ENCODE measurements at places on chromosomes 1 and 21.

DNA sequence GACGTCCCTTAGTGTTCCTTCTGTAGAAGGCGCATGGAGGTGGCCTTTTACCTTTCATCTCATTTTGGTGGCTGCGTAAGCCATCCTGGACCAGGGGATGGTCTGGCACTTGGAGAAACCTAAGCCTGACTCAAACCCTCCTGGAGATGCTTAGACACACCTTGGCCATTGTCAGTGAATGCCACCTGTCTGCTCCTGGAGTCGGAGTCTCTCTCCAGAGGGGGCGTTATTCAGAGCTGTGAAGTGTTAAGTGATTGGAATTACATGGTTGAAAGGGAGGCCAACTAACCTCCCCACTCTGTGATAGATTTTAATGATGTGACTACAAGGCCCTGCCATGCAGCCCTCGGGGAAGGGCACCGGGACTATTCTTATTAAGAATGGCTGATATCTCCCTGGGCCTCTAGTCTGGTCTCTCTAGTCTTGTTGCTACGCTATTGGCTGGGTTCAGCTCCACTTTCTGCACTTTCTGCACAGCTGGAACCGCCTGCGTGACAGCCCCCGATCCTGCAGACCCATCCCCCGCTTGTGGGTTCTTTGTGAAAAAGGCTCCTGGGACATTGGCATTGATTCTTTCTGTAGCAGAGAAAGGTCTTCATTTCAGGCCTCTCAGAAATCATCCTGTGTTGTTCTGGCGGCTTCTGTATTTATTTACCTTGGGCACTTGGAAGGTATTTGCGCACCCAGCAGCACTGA lies 4.2 kb downstream of the RASSF5 start:
- no peak for DNase-seq

GRCh38 chr1:244217711-244218110 lies 166.6 kb downstream of the ZBTB18 start:
- no peak for DNase-seq

- no peak for DNase-seq
These were observed 6.2 kb downstream of the SMPDL3B start for GRCh38 chr1:27940870-27941560.

DNA sequence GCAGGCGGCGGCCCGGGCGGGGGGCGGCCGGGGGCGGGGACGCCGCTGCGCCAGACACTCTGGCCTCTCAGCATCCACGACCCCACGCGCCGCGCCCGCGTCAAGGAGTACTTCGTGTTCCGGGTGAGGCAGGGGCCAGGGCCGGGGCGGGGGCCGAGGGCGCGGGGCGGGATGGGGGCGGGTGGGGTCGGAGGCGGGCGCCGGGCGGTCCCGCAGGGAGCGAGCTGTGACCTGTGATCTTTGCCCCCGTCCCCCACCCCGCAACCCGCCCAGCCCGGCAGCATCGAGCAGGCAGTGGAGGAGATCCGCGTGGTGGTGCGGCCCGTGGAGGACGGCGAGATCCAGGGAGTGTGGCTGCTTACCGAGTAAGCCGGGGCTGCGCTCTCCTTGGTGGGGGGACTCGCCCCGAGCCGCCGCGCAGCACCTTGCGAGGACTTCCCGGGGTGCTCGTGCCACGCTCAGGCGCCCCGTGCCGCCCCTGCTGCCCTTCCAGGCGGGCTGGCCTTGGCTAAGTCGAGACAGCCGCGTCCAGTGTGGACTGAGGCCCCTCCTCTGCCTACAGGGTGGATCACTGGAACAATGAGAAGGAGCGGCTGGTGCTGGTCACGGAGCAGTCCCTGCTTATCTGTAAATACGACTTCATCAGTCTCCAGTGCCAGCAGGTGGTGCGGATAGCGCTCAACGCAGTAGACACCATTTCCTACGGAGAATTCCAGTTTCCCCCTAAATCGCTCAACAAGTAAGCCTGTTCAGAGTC lies 514 bp downstream of the TPRG1L start:
- no peak for DNase-seq

- DNase-seq = no peak
These were observed 626.2 kb downstream of the SMYD3 start for GRCh38 chr1:245880754-245881403.

DNA sequence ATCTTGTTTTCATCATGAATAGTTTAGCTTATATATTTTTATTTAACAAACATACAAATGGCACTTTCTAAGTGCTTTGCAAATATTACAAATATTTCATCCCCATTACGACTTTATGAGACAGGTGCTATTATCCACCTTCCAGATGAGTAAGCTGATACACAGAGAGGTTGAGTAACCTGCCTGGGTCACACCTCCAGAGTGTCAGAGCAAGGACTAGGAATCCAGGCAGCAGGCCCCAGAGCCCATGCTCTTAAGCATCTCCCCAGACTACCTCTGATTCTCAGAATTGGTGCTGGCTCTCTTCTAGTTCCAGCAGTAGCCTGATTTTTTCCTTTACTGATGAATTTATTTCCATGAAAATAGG lies 40.0 kb downstream of the EPHB2 start:
- peak; percentile 63 for DNase-seq

DNA sequence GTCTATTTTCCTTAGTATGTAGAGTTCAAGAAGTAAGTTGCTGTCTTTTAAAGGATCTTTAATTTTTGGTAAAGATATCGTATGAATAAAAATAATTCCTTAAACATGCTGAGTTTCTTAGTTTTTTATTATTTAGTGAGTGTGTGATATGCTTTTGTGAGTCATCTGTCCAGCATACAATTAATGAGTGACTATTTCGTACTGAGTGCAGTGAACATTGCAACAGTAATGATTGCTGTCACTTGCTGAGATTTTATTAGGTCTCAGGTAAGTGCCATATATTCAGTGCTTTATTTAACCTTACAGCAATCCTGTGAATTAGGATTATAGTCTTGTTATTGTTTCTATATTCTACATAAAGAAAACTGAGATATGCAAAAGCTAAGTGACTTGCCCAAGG lies 22.6 kb downstream of the MIGA1 start:
- DNase-seq = no peak

DNA sequence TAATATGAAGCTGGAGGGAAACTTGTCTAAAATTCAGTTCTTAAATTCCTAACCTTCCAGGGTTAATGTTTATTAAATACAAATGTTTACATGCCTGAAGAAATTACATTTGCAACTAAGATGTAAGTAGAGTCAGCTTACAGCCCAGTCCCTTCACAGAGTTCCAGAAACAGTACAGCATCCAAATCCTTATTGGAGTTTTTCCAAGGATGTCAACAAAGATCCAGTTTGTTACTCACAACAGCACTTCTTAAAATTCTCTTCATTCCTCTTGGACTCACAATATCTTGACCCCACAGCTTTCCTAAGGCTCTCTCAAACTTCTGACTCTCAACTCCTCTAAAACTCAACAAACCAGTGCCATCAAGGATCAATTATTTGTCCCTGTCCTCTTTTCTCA lies 50.1 kb upstream of the RWDD3 start:
- DNase-seq = no peak

- peak; percentile 50 for DNase-seq
These were observed 75.5 kb upstream of the DYNLT5 start for GRCh38 chr1:66676613-66677298.

DNA sequence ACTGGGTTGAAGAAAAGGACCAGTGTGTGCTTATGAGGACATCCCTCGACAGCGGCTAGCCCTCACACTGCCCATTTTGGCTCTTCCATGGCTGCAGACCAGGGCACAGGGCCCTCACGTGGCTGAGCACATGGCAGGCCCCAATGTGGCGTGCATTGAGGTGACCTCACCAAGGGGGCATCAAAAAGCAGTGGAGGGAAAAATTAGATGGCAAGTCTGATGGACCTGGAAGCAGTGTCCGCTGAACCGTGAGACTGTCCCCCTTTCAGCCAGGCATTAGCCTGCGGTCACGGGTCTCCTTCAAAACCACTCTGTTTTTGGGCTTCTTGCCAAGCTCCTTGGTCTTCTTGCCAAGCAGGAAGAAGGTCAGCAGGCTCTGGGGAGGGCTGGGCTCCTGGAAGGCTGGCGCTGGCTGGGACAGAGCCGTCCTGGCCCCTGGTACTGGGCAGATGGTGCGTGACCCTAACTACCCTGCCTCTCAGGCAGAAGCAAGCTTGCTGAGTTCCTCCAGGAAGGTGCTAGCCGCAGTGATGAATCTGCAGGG lies 30.8 kb downstream of the TRIM67 start:
- DNase-seq = peak; percentile 73

DNA sequence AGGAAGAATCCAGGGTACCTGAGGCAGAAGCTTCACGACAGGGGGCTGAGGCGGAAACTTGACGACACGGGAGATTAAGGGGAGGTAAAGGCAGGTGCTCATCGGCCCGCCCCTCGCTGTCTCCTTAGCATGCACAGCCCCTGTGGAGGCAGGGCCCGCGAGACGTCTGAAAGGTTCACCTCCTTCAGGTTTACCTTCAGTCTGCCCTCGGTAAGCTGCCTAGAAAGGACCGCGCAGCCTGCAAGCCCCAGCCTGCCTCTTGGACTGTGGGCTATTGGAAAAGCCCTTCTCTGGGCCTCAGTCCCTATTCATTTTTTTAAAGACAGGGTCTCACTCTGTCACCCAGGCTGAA lies 28.5 kb downstream of the KNCN start:
- no peak for DNase-seq

DNA sequence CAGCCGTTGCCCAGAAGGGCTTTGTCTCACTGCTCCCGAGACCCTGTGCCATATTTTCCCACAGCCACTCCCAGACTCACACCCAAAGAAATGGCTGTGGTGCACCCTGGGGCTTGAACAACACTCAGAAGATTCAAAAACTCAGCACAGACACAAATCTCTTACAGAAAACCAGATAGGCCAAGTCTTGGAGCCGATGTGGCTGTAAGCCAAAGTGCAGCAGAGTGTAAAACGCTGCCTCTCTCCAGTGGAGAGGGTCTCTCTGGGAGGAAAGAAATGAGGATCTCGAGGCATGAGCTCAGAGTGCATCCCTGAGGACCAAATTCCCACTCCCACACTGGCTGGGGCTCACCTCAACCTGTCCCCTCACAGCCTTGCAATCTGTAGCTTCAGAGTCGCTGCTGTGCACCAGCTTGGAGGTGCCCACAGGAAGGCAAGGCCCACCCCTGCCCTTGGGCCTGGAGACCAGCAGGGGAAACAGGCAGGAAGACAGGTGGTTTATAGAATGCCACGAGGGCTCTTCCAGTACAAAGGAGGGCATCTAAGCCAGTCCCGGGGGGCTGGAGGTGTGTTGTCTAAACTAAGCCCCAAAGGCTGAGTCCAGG lies 171.3 kb upstream of the AJAP1 start:
- no peak for DNase-seq

GRCh38 chr1:207412845-207413244 lies 41.3 kb upstream of the CR2 start:
- DNase-seq = no peak

DNA sequence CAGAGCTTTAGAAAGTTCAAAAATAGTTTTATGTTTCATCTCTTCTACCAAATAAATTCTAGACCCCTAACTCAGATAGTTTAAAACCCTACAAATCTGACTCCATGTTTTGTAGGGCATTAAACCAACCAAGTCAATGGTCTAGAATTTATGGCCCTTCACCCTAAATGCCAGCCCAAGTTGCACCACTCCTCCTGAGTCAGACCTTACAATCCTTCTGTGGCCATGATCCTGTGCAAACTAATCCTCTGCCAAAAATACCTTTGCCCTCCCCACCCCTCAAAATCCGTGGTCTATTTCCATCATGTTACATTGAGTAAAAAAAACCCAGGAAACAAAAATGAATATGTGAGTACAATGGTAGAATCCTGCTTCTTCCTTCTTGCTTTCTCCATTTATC lies 179.3 kb downstream of the NR5A2 start:
- peak; percentile 83 for DNase-seq

DNA sequence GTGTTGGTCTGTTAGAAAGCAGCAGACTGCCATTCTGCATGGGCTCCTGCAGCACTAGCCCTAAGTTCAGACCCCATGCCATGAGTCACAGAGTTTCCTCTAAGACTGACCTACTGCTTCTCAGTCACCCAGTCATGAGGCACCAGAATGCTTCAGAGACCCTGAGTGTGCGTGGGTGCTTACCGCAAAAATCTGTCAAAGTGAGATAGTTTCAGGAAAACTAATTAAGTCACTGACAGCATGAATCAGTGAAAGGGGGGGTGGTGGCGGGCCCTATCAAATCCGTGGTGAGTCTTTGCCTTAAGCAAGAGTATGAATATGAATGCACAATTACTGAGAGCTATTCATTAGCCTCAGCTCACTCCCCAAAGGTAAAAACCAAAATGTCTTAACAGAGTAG lies 98.1 kb downstream of the KCTD3 start:
- peak; percentile 34 for DNase-seq

DNA sequence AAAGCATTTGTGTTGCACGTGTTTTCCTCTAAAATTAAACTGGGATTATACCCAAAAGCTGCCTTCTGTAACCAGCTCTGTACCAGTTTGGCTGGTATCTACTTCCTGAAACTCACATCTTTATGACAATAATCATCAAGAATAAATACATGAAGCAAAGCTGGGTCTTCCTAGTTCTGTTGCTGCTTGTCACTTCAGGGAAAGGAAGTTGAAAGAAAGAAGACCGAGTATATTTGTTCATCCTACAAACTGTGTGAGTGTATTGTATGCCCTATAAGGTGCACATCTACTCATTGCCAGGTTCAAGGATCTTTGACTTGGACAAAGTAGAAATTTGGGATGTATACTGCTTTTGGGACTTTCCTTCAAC lies 29.1 kb upstream of the IFNGR2 start:
- no peak for DNase-seq

- DNase-seq = no peak
These were observed 42.0 kb upstream of the MTF1 start for GRCh38 chr1:37901191-37901892.

DNA sequence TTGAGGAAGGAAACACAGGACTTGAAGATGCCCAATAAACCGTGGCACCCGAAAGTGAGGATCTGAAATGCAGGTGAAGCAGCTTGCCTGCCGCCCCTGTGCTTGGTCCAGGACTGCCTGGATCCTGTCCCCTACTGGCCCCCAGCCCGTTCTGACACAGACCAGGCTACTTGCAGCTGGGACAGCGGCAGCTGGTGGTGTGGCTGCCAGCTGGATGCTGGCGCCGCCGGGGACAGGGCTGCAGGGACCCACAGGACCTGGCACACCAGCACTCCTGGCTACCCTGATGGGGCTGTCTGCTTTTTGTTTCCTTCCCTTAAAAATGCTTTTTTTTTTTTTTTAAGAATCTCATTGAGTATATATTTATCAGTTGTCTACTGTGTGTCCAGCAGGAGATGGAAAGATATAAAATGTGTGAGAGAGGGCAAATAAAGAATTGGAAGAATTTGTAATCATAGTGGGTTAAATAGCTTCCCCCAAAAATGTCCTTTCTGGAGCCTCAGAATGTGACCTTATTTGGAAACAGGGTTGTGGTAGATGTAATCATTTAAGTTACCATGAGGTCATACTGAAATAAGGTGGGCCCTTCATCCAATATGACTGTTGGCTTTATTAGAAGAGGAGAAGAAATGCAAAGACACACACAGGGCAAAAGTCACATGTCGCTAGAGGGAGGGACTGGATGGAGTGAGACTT lies 165.6 kb downstream of the DSCAM start:
- DNase-seq = no peak
